ENCODE measurements at places on chromosomes 3 and 15. TPM values are rescaled to one million over a fixed set of nuclear protein-coding genes. Genes with fewer than 3 reads are reported as not detected.

DNA sequence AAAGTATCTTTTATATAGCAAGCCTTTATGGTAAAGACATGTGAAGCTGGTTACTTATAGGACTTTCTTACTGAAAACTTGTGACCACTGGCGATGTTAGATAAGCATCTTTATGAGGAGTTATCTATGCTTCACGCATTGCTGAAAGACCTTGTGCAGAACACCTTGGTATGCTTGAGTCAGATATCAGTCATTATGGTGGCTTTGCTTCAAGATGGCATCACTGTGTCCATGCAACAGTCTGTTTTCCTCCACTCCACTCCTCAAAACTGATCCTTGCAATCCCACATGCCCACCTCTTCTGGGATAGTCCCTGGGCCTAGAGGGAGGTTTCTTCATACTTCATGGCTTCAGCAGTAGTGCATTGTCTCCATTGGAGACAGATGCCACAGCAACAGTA lies 656.3 kb downstream of the ZNF385D start:
- no peak for DNase-seq

DNA sequence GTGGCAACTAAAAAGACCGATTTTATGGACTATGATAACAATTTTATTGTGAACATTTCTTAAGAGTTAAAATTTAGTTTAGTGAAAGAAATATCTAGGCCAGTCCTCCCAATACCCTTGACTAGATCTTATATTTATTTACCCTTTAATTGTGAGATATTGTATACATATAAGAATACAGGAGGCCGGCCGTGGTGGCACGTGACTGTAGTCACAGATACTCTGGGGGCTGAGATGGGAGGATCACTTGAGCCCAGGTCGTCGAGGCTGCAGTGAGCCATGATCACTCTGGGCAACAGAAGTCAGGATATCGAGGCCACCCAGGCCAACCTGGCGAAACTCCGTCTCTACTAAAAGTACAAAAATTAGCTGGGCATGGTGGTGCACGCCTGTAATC lies 756 bp upstream of the RMDN3 start:
- no peak for DNase-seq

- DNase-seq = no peak
Measured at GRCh38 chr3:171267104-171267503, 193.1 kb downstream of the TNIK start.

GRCh38 chr3:71176366-71176765 lies 407.2 kb downstream of the FOXP1 start:
- no peak for DNase-seq

DNA sequence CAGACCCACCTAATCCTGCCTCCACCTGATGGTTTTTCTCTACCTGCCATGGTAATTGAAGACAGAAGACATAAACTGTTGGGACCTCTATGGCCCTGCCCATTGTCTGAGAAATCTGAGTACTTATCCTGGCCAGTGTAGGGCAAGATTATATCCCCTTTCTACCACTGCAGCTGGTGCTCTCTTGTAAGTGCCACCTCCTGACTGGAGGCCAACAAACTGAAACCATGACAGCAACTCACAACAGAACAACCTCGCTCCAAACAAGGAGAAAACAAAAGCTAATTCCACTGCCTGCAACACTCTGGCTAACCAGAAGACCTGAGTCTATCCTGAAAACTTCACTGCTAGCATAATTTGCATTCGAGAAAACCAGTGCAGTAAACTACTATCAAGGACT lies 82.9 kb downstream of the CLDN1 start:
- DNase-seq = no peak

GRCh38 chr15:58444658-58445332 lies 13.0 kb downstream of the LIPC start:
- peak; percentile 69 for DNase-seq

GRCh38 chr15:50143255-50143860 lies 24.3 kb upstream of the ATP8B4 start:
- DNase-seq = no peak

- no peak for DNase-seq
Measured at GRCh38 chr3:28612232-28612631, 263.6 kb upstream of the AZI2 start.

DNA sequence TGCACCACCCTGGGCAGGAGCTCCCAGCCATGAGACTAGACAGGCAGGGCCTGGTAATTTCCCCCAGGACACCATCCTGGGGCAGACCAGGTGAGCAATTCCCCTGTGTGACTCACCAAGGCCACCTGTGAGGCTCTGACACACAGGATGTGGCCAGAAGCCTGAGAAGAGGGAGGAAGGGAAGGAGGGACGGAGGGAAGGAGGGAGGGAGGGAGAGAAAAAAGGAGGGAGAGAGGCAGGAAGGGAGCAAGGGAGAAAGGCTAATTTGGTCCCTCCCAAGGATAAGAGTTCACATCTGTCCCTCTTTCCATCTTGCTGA lies 25.9 kb downstream of the WNT7A start:
- no peak for DNase-seq

DNA sequence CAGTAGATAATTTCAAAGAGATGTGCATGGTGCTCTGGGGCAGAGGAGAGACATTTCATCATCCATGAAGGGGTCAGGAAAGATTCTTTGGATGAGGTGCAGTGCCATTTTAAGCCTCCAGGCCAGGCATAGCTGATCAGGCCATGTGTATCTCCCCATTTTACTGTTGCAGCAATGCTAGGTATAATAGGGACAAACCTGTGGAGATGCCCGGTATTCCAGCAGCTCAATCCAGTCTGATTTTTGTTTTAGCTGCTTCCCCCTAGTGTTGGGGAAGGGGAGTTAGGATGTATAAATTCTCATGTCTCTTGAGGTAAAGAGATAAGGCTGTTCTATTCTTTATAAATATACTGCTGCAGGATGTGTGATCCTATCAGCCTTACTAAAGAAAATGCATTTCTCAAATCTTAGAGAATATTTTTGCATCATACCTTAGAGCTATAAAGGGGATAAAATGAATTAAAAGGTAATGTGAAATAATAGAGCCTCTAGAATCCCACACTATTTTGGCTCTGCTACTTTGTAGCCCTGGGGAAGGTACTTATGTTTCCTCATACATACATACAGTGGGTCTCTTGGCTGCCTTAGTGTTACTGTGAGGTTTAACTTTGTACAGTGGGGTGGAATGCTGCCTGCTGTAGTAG lies 5.2 kb downstream of the CDV3 start:
- DNase-seq = peak; percentile 77

DNA sequence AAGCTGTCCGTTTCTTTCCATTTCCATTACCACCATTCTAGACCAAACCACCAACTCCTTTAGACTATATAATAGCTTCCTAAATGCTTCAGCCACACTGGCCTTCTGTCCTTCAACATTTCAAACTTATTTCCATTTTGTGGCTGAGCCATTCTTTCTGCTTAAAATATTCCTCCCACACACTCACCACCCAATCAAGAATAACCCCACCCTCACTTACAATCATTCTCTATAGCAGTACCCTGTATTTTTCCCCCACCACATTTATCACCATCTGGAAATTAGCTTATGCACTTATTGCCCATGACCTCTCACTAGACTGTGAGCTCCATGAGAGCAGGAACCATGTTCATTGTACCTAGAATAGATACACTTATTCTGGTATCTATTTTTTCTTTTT lies 6.6 kb downstream of the KATNBL1 start:
- no peak for DNase-seq

- no peak for DNase-seq
Measured at GRCh38 chr15:27690290-27690689, 408.8 kb downstream of the OCA2 start.

DNA sequence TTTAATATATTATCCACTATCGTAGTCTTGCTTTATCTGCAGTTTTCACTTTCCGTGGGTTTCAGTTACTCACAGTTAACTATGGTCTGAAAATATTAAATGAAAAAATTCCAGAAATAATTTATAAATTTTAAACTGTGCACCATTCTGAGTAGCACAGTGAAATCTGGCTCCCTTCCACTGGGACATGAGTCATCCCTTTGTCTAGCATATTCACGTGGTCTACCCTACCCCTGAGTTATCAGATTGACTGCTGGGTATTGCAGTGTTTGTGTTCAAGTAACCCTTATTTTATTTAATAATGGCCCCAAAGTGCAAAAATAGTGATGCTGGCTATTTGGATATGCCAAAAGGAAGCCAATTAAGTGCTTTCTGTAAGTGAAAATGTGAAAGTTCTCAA lies 539.5 kb upstream of the AGTR1 start:
- peak; percentile 84 for DNase-seq

- no peak for DNase-seq
Measured at GRCh38 chr15:63114465-63114864, 7.2 kb upstream of the LACTB start.

DNA sequence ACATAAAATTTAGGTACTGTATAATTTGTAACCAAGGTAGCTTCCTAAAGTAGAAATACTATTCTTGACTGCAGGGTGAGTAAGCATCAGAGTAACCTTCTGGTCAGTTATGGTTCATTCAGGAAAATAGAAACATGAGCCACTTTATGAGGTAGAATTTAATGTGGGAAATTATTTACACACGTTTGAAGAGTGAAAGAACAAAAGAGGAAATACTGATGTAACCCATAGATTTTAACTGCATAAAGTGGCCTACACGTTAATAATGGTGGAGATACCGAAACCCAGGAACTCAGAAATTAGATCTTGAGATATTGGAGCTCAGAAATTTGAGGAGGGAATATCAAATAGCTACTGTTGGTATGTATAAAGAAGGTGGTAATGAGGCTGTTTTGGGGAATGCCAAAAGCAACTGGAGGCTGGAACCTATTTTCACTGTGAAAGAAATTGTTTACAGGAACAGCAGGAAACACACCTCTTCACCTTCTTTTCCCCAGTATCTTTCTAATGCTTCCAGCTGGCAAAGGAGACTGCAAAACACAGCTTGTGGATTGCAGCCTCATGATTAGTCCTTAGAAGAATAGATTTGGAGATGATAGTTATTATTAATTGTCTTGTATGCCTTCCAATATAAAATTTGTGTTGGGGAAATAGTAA lies 216.1 kb downstream of the DOCK3 start:
- no peak for DNase-seq

GRCh38 chr15:87712211-87712610 lies 544.3 kb downstream of the NTRK3 start:
- DNase-seq = no peak

GRCh38 chr3:152209060-152209459 lies 59.7 kb upstream of the MBNL1 start:
- no peak for DNase-seq

The LRRC15 gene
- total RNA-seq = 0.20 TPM

The HES1 gene
- total RNA-seq = 49.7 TPM

The SCG5 gene
- total RNA-seq = 0.44 TPM

The RLBP1 gene
- total RNA-seq = not detected

The IGDCC3 gene
- not detected for total RNA-seq

The DPPA2 gene
- not detected for total RNA-seq

The PRKCI gene
- 23.1 TPM for total RNA-seq

The DLL4 gene
- 48.0 TPM for total RNA-seq

The CPLX3 gene
- not detected for total RNA-seq

Measured in lung microvascular endothelial cell (primary cell).